Endothelial cell (in vitro differentiated cells): ENCODE measurements at places on chromosomes 3 and 15. TPM values are rescaled to one million over a fixed set of nuclear protein-coding genes. Genes with fewer than 3 reads are reported as not detected.

GRCh38 chr3:100157685-100158084 lies 43.4 kb upstream of the FILIP1L start:
- no peak for DNase-seq

- no peak for DNase-seq
Measured at GRCh38 chr15:101003081-101003480, 83.9 kb downstream of the LRRK1 start.

Gene XCR1
- not detected for total RNA-seq

DNA sequence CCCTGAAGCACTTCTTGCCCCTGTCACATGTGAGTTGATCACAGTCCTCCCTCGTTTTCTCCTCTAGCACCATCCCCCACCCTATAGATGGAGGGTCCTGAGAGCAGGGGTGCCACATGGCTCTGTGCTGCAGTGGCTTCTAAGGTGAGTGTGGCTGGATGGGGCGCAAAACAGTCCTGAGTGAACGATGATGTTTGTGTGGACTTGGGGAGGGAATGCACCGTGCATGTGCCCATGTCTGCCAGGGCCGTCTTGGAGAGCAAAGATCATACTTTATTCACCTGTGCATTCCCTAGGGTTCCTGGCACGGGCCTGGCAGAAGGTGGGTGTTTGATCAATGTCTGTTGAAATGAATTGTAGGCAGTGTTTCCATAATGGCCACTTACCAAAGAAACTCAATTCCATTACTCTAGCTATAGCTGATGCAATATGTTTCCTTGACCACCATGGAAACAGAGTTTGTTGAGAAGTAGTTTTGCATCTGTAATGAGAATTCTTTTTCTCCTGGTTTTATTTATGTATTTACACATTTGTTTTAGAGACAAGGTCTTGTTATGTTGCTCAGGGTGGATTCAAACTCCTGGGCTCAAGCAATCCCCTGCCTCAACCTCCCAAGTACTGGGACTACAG lies 58.0 kb downstream of the ABTB1 start:
- no peak for DNase-seq

DNA sequence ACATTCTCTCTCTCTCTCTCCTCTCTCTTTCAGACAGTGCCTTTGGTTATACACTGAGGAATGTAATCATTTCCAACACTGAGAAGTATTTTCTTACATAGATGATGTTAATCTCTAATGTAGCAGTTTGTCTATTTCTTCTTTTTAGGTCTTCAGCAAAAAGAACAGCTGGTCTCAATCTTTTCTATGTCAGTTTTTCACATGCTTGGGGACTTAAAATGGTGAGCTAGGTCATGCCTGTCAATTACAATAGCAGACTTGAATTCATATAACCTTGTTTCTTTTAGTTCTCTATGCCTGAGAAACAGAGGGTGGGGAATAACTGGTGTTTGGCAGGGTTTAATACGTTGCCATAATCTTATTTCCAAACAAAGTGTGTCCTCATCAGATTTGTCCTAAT lies 786.2 kb downstream of the SQOR start:
- no peak for DNase-seq

DNA sequence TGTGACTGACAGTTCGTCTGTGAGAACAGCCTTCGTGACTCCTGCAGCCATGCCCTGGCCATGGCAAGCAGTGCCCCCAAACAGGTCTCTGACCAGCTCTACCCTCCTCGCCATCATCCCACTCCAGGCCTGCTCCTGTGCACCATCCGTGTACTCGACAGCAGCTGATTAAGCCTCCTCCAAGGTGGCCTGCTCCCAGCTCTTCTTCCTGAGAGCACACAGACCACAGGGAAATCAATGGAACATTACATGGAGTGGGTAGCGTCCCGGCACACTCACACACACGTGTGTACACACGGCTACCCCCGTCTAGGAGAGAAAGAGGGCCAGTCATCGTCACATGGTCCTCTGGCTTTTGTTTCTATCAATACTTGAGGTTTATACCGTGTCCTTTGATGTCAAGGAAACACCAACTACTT lies 21.1 kb downstream of the ANXA2 start:
- DNase-seq, result no peak

DNA sequence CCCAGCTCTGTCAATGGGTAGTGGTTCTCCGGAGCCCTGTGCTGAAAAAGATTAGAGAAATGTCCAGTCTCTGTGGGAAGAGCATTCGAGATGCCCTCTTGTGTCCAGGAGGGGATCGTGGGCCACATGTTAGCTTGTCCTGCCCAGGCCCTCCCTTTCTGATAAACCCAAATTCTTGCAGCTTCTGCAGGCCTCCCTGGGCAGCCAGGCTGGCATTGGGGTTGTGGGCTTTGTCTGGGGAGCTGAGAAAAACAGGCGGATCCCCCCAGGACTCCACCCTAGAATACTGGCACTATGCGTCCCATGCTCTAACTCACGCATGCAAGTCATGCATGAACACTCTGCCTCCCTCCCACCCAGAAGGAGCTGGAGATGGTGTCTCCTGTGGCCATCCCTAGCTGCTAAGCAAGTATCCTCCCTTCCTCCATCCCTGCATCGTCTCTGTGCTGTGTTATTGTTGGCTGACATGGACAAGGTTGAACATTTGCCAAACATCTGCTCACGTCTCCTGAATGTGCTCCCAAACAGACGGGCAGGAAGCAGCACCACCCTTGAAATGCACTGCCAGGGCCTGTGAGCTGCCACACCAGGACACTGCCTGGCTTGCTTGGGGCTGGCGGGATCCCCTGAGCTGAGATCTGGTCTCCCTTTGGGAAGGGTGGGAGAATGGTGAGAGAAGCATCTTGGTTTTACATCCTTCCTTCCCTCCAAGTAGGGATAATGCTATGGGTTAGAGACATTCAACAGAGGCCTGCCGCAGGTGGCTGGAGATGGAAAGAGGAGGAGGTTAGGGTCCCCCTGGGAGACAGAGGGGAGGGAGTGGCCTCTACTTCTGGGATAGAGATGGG lies 26.5 kb downstream of the CFAP161 start:
- no peak for DNase-seq

DNA sequence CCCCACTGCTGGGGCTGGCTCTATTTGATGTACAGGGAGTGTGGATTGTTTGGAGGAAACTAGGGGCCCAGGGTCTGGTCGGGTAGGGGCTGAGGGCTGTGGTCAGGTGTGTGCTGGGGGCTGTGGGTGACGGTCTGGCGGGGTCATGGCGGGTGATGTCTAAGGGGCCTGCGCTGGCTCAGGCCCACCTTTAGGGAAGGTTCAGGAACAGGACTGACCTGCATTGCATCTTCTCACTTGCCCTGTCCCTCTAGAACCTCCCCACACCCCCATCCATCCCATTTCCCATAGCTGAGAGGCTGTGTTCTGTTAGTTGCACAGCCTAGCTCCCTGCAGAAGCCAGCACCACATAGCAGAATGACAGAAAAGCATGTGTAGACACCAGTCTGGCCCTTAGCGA lies 39.1 kb downstream of the SCN5A start:
- no peak for DNase-seq

GRCh38 chr15:64975390-64975789 lies 14.3 kb downstream of the SPG21 start:
- DNase-seq, result no peak

DNA sequence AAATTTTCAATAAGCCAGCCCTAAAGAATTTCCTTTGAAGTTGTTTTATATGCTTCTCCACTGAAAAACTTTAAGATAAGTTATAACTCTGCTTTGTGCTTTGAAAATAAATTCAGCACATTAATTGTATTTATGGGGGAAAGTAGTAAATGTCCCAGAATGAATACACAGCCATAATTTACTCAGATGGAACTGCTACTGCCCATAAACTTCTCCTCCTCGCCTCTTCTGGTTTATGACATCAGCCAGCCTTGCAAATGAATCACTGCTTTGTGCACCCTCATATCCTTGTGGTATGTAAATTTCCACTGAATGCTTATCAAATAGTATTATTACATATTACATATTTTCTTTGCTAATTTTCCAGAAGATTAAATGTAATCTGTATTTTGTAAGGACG lies 302.0 kb downstream of the DIPK2A start:
- no peak for DNase-seq

DNA sequence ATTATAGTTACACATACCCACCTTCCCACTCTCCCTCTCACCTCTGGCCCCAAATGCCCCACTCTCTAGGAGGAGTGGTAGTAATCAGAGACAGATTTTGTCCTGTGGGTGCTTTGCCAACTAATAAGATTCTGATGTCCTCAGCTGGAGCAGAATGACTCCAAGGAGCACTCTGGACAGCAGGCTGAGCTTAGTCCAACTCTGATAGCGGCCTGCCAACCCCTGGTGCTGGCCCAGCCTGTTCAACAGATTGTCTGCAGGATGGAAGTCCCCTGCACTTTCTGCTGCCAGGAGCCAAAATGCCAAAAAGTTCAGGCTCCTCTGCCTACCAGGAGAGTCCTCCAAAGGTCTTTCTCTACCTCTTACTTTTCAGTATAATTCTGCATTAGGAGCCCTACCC lies 160.5 kb upstream of the UMPS start:
- no peak for DNase-seq

DNA sequence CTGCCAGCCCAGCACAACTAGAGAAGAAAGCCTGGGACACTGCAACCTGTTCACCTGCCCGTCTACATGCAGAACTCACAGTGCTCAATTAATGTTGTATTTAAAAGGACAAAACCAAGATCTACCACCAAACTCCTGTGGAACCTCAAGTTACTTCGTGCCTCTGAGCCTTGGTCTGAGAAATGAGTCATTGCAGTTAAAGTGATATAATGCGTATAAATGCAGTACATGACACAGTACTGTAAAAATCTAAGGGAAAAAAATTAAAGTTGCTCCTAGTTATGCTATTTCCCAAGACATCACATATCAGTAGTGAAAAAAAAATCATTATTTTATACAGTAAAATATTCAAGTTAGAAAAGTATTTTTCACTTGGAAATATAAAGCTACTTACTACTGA lies 138.9 kb downstream of the ZIC4 start:
- no peak for DNase-seq

DNA sequence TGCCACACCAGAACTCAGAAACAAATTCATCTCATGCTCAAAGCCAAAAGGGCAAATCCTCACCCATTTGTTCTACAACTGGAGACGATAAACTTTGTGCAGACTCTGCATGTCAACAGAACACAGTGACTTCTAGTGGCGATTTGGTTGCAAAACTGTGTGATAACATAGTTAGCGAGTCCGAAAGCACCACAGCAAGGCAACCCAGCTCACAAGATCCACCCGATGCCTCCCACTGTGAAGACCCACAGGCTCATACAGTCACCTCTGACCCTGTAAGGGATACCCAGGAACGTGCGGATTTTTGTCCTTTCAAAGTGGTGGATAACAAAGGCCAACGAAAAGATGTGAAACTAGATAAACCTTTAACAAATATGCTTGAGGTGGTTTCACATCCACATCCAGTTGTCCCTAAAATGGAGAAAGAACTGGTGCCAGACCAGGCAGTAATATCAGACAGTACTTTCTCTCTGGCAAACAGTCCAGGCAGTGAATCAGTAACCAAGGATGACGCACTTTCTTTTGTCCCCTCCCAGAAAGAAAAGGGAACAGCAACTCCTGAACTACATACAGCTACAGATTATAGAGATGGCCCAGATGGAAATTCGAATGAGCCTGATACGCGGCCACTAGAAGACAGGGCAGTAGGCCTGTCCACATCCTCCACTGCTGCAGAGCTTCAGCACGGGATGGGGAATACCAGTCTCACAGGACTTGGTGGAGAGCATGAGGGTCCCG lies 199.7 kb downstream of the AKAP13 start:
- no peak for DNase-seq

Gene NSUN3
- total RNA-seq, result 11.5 TPM

- DNase-seq, result no peak
Measured at GRCh38 chr15:66126456-66126855, 127.1 kb downstream of the MEGF11 start.

GRCh38 chr3:10783360-10784351 lies 32.4 kb upstream of the SLC6A11 start:
- peak; percentile 57 for DNase-seq

GRCh38 chr3:129010310-129010956 lies 9.3 kb downstream of the EFCC1 start:
- DNase-seq, result no peak

DNA sequence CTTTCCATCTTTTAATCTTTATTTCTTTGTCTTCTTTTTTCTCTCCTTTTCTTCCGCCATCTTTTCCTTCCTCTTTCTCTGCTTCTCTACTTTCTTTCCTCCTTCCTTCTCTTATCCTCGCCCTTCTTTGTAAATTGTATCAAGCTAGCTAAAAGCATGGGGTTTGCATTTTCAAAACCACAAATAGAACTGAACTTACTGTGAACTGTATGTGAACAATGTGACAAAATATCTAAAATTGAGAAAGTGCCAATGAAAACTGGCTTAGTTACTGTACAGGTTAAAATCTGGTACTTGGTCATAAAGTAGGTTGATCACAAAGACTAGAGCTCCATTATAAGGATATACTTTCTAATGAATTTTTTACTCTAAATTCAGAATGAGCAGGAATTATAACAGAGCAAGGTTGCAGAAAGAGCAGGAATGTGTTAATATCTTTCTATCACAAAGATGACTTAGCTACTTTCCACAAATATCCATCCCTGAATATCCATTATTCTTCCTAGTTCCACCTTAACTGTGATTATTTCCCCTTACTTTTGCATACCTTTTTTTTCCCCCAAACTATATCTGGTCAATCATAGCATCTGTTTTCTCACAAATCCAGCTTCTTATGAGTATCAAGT lies 122.4 kb downstream of the LSAMP start:
- DNase-seq, result no peak

GRCh38 chr3:22582266-22582665 lies 620.9 kb upstream of the UBE2E2 start:
- DNase-seq, result no peak

DNA sequence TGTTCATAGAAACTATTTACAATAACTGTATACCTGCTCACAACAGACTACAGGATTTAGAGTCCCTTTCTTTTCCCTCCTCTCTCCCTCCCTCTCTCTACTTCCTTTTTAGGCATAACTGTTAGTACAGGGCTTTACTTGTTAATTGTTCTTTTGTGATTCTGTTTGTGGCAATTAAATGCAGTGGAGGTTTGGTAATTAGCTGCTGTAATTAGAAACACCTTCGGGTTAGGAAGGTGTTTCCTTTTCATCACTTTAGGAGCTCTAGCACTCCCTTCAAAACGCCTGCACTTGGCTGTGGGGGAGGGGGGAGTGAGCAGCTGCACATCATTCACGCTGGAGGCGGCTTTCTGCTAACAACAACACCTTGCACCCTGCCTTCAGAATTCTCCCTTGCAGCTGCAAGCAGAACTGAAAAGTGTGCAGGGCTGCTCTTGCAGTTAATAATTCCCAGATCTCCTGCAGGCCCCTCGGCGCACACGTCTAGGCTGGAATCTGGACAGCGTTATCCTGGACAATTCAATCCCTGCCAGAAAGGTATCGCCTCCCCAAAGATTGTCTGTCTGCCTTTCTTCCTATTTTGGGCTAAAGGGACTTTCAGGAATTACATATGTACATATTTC lies 242.6 kb upstream of the RGMA start:
- DNase-seq, result peak; percentile 21

DNA sequence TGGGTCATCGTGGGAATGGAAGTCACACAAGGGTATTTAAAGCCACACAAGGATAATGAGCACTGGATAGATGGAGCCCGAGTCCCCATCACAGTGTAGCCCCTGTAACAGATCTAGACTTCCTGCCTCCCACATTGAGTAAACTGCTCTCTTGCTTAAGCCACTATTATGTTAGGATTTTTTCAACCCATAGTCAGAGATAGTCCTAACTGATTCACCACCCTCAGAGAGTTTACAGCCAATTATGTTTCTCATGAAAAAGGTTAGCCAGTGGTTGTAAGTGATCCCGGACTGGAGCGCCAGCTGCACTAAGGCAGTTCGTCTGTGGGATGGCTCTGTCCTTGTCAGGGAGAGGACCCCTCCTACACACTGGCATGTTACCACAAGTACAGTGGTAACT lies 77.0 kb downstream of the KLF13 start:
- no peak for DNase-seq

GRCh38 chr3:171054231-171054630 lies 27.7 kb upstream of the SLC2A2 start:
- no peak for DNase-seq

Gene CSPG5
- total RNA-seq, result 0.23 TPM
